NB4 (cell line): ENCODE measurements at places on chromosomes 1 and 21.

- DNase-seq: no peak
Observed at GRCh38 chr21:33367309-33367973, 35.8 kb upstream of the IFNGR2 start.

GRCh38 chr1:159554696-159555095 is 18.9 kb upstream of the OR10J5 start:
- DNase-seq: no peak

DNA sequence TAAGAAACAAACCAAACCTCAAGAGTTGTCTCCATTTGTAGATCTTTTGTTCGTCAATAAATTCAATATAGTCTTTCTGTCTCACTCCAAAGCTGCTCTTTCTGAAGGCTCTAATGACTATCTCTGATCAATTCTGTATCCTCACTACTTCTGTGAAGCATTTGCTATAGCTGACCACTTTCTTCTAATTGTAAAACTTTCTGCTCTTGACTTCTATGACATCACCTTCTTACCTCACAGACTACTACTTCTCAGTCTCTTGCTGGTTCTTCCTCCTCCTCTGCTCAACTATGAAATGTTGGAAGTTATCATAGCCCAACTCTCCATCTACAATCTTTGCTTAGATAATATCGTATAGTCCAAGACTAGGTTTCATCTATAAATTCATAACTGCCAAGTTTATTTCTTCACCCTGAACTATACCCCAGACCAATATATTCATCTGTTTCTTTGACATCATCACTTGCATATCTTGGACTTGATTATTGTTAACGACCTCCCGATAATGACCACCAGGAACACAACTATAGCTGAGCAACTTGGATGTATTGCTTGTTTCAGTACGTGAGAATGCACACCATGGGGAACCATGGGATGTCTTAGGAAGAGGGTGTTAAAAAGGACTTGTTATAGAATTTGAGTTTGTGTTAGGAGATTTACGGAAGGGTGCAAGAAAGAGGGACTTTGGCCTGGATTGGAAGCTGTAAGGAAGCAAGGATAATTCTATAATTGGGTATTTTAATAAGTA is 2.0 kb upstream of the CDC7 start:
- DNase-seq: no peak

DNA sequence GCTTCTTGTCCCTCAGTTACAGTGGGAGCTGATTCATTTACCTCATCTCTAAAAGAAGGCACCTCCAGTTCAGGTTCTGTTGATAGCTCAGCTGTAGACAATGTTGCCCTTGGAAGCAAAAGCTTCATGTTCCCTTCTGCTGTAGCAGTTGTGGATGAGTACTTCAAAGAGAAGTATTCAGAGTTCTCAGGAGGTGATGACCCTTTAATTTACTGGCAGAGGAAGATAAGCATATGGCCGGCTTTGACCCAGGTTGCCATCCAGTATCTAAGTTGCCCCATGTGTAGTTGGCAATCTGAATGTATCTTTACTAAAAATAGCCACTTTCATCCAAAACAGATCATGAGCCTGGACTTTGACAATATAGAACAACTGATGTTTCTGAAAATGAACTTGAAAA is 4.5 kb downstream of the ZBED6 start:
- no peak for DNase-seq

DNA sequence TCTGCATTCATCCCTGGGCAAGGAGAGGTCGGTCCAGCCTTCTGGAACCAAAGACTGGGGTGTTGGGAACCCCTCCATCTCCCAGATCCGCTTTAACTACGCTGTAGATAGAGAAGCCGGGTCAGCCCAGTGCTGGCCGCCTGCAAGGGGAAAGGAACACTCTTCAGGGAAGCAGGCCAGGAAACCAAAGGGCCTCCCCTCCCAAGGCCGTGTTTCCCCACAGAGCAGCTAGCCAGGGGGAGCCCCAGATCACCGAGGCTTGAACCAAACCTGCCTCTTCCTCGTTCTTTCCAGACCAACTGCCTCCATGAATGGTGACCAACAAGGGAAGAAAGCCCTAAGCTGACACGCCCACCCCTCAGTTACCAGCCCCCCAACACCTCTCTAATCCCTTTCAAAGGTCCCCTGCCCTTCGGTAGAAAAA is 1.2 kb upstream of the CHD5 start:
- no peak for DNase-seq

DNA sequence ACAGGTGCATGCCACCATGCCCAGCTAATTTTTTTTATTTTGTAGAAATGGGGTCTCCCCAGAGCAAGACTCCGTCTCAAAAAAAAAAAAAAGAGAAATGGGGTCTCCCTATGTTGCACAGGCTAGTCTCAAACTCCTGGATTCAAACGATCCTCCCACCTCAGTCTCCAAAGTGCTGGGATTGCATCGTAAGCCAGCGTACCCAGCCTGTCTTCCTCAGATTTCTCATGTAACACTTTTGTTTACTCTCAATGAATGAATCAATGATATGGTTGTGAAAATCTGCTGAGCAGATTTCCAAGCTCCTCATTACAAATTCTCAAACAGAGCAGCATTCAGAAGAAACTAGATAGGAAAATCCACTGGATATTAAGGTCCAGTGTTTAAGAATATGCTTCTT is 6.6 kb downstream of the CMPK1 start:
- no peak for DNase-seq

DNA sequence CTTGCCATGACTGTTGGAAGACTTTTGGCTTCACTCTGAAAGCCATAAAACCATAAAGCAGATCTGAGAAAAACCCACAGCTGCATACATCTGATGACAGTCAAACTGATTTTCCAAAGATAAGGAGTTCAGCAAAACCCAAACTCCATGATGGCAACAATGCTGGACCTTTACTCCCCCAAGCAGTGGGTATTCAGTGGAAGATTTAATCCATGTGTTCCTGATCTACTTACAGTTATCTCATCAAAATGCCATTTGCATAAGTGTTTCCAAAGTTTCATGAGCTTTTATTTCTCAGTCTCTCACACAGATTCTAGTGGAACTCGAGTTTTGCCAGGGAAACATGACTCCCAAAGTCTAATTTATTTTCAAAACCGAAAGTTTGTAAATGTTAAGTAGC is 184.9 kb downstream of the ZC3H11B start:
- DNase-seq: no peak

GRCh38 chr1:179866616-179867015 is 11.0 kb downstream of the TOR1AIP2 start:
- no peak for DNase-seq

GRCh38 chr1:41184446-41184845 is 57.7 kb downstream of the SCMH1 start:
- DNase-seq: no peak

GRCh38 chr1:248696774-248697173 is 5.8 kb downstream of the OR14I1 start:
- peak; percentile 17 for DNase-seq

DNA sequence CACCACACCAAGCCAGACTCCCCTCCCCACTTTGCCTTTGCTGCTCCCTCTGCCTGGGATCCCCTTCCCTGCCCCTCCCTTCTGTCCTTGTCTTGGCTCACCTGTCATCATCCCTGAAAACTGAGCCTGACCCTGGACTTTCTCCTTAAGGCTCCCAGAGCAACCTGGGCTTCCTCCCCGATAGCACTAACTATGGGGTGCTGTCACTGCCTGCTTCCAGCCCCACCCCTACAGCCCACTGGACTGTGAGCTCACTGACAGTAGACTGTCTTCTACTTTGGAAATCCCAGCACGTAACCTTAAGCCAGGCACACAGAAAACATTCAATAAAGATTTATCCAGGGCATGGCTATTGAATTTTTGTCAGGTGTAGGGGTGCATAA is 9.5 kb upstream of the CSF1 start:
- DNase-seq: no peak

GRCh38 chr21:17371450-17371849 is 141.4 kb upstream of the CXADR start:
- DNase-seq: no peak

GRCh38 chr1:154474802-154475201 is 27.2 kb upstream of the TDRD10 start:
- peak; percentile 55 for DNase-seq

GRCh38 chr1:170856455-170856854 is 78.9 kb upstream of the MROH9 start:
- DNase-seq: no peak

DNA sequence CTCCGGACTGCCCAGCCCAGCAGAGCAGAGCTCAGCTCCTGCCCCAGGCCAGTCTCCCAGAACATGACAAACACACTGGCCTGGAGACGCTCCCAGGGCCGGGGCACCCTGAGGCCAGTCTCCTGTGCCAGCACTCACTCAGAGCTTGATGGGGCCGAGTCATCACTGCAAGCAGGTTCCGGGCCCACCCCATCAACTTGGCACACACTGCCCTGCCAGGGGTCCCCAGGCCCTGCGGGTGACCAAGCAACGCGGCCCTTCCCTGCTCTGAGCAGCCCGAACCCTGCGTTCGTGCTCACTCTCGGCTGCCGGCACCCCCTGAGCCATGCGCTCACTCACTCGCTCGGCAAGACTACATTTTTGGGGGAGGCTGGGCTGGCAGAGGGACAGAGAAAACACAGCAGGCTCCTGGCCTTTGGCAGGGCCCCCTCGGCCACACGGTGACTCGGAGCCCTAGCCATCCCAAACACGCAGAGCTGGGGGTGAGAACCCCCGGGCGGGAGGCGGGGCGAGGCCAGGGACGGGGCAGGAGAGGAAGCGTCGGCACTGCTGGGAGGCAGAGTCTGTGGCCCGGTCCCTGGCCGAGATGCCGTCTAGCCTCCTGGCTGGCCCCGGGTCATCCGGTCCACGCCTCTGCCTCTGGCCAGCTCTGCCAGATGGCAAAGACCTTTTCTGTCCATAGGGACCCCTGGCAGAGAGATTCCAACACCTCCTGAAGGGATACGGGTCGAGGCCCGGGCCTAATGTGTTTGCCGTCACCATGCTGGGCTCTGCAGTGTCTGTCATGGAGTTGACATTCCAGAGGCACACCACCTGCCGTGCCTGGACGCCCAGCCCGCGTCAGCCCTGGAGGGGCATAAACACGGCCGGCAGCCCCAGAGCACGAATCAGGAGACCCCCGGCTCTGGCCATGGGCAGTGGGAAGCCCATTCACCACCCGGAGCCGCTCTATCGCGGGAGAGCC is 68.0 kb downstream of the MEGF6 start:
- no peak for DNase-seq

GRCh38 chr1:44605914-44606615 is 68.2 kb downstream of the TMEM53 start:
- no peak for DNase-seq

DNA sequence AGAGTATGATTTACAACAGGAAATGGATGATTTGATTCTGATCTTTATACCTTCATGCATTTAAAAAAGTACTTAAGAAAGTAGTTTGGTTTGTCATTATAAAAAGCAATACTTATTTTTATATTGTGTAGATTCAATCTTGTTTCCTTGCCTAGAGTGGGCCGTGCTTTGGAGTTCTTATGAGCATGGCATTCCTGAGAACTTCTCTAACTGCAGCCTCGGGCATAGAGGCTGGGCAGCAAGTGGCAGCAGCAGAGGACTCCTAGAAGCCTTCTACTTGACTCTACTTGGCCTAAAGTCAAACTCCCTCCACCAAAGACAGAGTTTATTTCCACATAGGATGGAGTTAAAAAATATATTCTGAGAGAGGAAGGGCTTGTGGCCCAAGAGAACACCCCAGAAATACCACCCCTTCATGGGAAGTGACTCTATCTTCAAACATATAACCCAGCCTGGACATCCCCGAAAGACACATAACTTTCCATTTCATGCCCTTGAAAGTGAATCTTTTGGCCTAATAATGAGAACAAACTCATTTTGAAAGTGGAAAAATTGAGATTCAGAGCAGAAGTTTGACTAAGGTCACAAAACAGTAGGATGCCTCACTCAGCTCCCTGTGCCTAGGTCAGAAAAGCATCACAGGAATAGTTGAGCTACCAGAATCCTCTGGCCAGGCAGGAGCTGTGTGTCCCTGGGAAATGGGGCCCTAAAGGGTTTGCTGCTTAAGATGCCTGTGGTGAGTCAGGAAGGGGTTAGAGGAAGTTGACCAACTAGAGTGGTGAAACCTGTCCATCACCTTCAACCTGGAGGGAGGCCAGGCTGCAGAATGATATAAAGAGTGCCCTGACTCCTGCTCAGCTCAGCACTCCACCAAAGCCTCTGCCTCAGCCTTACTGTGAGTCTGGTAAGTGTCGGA is at the start of gene IVL:
TSS of gene IVL (plus strand) at position 861 of the 916 bp plus-strand sequence. CDS start 1,252 bp downstream, outside the sequence.
- DNase-seq: no peak

DNA sequence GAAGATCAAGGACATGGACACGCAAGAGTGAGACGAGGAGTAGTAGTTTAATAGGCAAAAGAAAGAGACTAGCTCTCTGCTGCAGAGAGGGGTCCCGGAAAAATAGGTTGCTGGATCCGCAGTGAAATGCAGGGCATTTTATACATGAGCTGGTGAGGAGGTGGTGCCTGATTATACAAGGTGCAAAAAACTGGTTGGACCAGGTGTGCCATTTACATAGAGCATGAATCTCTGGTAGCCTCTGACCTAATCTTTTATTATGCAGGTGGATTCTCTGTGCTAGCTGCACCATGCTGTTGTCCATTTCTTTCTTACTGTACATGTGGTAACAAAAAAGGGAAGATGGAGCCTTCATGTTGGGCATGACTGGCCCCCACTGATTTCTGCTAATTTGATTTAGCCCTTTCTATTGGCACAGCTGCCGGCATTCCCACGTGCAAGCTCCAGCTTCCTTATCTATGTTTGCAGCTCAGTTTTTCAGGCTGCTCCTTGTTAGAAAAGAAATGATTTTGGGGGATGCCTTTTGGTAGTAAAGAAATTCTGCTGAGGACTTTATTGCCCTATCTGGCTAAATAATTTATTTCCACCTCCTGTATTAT is 548.1 kb downstream of the BRINP3 start:
- no peak for DNase-seq

DNA sequence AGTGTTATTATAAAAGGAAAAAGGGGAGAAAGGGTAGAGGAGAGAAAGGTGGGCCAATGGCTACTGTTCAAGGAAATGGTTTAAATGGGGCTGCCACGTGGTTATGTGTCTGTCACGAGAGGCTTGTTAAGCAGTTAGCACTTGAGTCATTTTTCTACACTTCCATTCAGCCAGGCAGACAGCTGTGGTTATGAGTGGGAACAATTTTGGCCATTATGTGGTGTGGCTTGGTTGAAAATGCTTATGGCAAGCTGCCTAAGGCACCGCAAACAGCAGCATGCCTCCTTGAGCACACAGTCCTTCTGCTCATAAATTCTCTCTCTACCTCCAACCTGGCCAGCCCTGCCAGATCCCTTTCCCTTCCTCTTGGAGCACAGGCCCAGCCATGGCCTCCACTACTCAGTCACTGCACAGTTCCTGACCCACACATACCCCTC is 3.2 kb upstream of the SRM start:
- DNase-seq: peak; percentile 60

DNA sequence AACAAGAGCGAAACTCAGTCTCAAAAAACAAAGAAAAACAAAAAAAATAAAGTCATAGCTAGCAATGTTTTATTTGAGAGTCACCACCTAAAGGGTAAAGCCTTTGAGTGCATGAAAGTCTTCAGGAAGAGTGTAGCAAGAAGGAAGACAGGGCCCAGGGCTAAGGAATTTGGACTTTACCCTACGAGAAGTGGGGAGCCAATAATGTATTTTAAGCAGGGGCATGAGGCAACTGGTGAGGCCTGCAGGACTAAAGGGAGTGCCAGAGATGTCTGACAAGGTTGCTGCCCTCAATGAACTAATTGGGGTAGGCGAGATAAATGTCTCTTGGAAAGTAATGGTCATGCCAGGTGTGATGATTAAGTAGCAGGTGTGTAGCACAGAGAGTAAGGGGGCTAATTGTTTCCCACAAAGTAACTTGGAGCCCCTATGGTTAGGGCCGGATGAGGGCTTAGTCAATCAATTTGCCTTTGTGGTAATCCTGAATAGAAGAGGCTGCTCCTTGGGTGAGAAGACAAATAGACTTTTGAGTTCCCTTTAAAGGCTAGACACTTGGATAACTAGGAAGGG is 31.6 kb upstream of the CACNA1E start:
- no peak for DNase-seq

- no peak for DNase-seq
Observed at GRCh38 chr1:243513726-243514491, 258.1 kb downstream of the SDCCAG8 start.
